ENCODE measurements at places on chromosomes 6 and 20. TPM values are rescaled to one million over a fixed set of nuclear protein-coding genes. Genes with fewer than 3 reads are reported as not detected.

Gene FAXC
- polyA plus RNA-seq, result 3.3 TPM

Gene PROCR
- 20.7 TPM for polyA plus RNA-seq

GRCh38 chr20:9136114-9136513, 67.2 kb downstream of the PLCB4 start:
- H3K4me3 ChIP-seq, result no peak overlapping the region
- no peaks in the 10 kb centered on the region for H3K27me3 ChIP-seq
- no peaks in the 10 kb centered on the region for H3K36me3 ChIP-seq

GRCh38 chr20:18388860-18389259, 78.0 kb downstream of the DZANK1 start:
- no peak overlapping the region for H3K27ac ChIP-seq
- H3K27me3 ChIP-seq, result no peaks in the 10 kb centered on the region
- no peaks in the 10 kb centered on the region for H3K36me3 ChIP-seq
- H3K4me1 ChIP-seq, result no peaks in the 10 kb centered on the region
- no peak for DNase-seq

DNA sequence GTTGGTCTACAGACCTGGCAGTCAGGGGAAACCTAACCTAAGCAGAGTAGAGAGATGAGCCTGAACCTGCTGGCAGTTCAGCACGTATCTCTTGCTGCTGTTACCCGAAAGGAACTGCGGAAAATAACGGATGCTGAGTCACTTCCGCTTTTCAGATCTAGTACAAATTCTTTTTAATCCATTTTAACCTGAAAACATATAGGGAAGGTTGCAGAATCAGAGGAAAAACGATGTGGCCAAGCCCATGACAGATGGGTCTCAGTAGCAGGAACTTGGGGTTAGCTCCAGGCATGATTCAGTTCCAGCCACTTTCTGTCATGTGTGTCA, 351.9 kb upstream of the PRND start:
- H3K27me3 ChIP-seq, result no peaks in the 10 kb centered on the region
- H3K4me1 ChIP-seq, result no peaks in the 10 kb centered on the region
- H3K36me3 ChIP-seq, result no peaks in the 10 kb centered on the region
- no peak for DNase-seq
- H3K27ac ChIP-seq, result no peak overlapping the region

DNA sequence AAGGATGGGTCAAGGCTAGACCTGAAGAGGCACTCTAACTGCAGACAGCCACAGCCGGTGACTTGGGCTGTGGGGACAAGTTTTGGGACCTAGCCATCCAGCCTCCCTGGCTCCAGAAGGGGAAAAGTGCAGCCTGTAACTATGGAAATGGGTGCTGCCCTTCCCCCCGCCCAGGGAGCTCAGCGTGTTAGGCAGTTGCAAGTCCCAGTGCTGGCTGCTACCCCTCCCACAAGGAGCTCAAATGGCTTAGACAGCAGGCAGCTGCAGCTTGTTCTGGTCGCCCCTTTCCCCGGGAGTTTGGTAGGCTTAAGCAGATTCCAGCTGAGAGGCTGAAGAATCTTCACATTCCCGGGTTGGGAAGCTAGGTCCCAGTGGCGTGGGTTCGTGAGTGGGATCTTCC, 162.6 kb downstream of the FAM83B start:
- H3K36me3 ChIP-seq, result no peaks in the 10 kb centered on the region
- H3K27me3 ChIP-seq, result no peaks in the 10 kb centered on the region
- H3K4me1 ChIP-seq, result no peaks in the 10 kb centered on the region

Gene PTK7
- polyA plus RNA-seq, result 26.0 TPM

DNA sequence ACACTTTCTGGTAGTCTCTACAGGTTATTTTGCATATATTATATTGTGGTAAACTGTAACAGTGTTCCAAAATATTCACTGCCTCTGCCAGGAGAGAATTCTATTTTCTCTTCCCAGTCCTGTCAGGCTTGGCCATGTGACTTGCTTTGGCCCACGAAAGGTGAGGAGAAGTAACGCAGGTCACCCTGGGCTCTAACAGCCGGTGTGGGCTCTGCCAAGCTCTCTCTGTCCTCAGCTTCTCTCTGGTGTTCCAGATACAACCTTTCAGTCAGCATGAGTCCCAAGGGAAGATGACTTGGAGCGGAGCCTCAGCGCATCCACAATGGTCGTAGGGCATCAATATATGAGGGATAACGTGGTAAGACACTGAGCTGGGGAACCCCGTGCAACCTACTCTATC, 113.0 kb upstream of the RREB1 start:
- H3K4me1 ChIP-seq, result no peaks in the 10 kb centered on the region
- no peaks in the 10 kb centered on the region for H3K27me3 ChIP-seq
- H3K27ac ChIP-seq, result no peak overlapping the region
- H3K4me3 ChIP-seq, result no peak overlapping the region

- no peaks in the 10 kb centered on the region for H3K36me3 ChIP-seq
- H3K4me3 ChIP-seq, result no peak overlapping the region
- no peaks in the 10 kb centered on the region for H3K27me3 ChIP-seq
- no peaks in the 10 kb centered on the region for H3K4me1 ChIP-seq
Observed at GRCh38 chr6:133099573-133099972, 141.6 kb upstream of the EYA4 start.

GRCh38 chr6:136822046-136822375, 381 bp upstream of the PEX7 start:
- DNase-seq, result no peak
- H3K27me3 ChIP-seq, result no peaks in the 10 kb centered on the region
- peak overlapping the region; percentile 96 for H3K4me3 ChIP-seq
- peaks cover 4% of the 10 kb centered on the region for H3K4me1 ChIP-seq
- H3K36me3 ChIP-seq, result no peaks in the 10 kb centered on the region

Gene PTCHD4
- polyA plus RNA-seq, result 0.24 TPM

DNA sequence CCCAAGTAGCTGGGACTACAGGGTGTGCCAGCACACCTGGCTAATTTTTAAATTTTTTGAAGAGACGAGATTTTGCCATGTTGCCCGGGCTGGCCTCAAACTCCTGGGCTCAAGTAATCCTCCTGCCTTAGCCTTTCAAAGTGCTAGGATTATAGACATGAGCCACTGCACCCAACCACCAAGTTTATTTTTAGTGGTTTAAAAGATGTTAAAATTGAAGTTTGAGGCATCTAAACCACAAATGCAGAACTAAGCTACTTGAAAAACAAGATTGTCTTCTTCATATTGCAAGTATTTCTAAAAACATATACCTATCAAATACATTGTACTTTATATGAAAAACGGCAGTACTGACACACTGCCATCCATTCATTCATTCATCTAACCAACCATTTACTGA, 31.6 kb downstream of the WASF1 start:
- no peaks in the 10 kb centered on the region for H3K4me1 ChIP-seq
- H3K4me3 ChIP-seq, result no peak overlapping the region
- H3K27me3 ChIP-seq, result no peaks in the 10 kb centered on the region
- no peak for DNase-seq
- no peaks in the 10 kb centered on the region for H3K36me3 ChIP-seq

- H3K27ac ChIP-seq, result no peak overlapping the region
- H3K36me3 ChIP-seq, result no peaks in the 10 kb centered on the region
- no peaks in the 10 kb centered on the region for H3K27me3 ChIP-seq
- no peaks in the 10 kb centered on the region for H3K4me1 ChIP-seq
Observed at GRCh38 chr6:138235205-138235604, 16.9 kb upstream of the PBOV1 start.

DNA sequence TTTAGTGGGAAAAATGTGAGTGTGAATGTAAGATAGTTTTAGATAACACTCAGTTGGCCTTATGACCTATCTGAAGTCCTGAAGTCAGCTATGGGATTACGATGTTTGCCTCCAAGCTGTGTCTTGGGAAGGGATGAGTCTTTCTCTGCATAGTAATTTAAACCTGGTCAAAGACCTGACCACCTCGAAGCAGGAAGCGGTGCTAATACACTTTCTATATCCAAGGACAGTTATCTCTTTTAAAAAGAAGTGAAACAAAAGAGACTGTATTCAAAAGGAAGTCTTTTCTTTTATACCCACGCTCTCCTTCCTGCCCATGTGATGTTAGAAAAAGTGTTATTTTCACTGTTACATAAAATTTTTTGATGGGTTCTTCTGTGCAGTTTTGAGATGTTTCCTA, 94.9 kb downstream of the JARID2 start:
- H3K27me3 ChIP-seq, result no peaks in the 10 kb centered on the region
- H3K4me3 ChIP-seq, result no peak overlapping the region
- H3K4me1 ChIP-seq, result peaks cover 2% of the 10 kb centered on the region
- H3K27ac ChIP-seq, result no peak overlapping the region

Gene MDN1
- 19.4 TPM for polyA plus RNA-seq

DNA sequence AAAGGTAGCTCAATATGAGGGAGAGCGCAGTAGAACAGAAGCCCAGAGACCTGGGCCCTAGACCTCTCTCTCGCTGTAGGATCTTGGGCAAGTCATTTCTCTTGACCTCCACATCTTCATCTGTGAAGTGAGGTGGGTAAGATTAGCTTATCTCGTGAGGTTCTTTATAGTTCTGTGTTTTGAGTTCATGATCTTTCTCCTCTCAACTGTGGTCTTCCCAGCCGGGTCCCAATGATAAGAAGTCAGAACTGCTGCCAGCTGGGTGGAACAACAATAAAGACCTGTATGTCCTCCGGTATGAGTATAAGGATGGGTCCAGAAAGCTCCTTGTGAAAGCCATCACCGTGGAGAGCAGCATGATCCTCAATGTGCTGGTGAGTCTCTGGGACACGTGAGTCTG, 6.9 kb downstream of the PSMF1 start:
- no peak overlapping the region for H3K4me3 ChIP-seq
- no peaks in the 10 kb centered on the region for H3K27me3 ChIP-seq
- peaks cover 26% of the 10 kb centered on the region for H3K36me3 ChIP-seq
- DNase-seq, result no peak
- no peak overlapping the region for H3K27ac ChIP-seq

Gene BPIFA1
- not detected for polyA plus RNA-seq

Gene VPS52
- polyA plus RNA-seq, result 35.8 TPM
